ENCODE measurements at places on chromosomes 16 and 17. TPM values are rescaled to one million over a fixed set of nuclear protein-coding genes. Genes with fewer than 3 reads are reported as not detected.

PRSS21 gene
- 1.9 TPM for total RNA-seq

- peak; percentile 41 for DNase-seq
These were observed 15.5 kb downstream of the NEUROD2 start for GRCh38 chr17:39591958-39592954.

DNA sequence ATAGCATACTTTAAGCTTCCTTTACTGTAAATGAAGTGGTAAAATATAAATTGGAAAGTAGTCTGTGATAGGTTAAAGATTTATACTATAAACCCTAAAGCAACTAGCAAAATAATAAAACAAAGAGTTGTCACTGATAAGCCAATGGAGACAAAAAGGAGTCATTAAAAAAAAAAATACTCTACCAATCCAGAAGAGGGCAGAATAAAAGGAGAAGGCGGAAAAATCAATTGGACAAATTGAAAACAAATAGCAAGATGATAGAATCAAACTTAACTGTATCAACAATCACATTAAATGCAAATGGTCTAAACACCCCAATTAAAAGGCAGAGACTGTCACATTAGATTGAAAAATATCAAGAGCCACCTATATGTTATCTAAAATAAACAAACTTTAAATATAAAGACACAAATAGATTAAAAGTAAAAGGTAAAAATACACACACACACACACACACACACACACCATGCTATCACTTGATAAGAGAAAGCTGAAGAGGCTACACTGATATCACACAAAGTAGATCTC, 71.8 kb downstream of the CACNG1 start:
- no peak for DNase-seq

GRCh38 chr16:27465483-27465879, 63.5 kb downstream of the IL21R start:
- no peak for DNase-seq

CPNE2 gene
- total RNA-seq = 52.6 TPM

DNA sequence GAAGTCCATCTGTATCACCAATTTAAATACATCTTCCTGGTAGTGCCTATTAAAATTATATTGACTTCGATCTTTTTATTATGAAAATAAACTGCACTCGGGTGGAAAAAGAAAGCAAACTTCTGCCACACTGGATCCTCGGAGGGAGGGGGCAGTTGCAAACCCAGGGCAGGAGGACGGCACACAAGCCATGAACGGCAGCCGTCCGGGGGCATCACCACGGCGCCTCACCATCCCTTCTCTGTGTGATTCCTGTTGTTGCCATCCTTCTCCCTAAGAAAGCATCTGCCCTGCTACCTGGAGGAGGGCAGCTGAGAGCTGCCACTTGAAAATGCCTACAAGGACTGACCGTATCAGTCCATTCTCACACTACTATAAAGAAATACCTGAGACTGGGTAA, 53.9 kb upstream of the ENPP7 start:
- DNase-seq = no peak

Data from transverse colon (tissue), 4 donors.